ENCODE measurements at places on chromosomes 5 and 9.

DNA sequence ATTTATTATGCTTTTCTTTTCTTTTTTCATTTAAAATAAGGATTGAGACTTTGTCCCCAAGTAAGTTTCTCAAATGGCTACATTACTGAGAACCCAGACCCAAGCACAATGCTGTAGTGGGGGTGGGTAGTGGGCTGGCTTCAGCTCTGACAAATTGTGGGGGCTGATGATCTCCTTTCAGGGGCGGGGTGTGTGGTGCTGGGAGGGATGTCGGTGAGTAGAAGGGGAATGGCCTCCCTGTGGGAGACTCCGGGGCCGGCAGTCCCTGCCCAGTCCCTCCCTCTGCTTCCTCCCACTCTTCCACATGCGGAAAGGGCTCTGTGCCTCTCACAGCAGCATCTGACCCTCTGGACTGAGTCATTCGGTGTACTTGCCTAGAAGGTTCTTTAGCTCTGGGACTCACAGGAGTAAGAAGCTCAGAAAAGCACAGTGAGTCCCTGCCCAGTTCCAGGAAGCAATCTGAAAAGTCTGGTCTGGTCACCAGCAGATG lies 14.3 kb downstream of the CD180 start:
- DNase-seq = no peak

DNA sequence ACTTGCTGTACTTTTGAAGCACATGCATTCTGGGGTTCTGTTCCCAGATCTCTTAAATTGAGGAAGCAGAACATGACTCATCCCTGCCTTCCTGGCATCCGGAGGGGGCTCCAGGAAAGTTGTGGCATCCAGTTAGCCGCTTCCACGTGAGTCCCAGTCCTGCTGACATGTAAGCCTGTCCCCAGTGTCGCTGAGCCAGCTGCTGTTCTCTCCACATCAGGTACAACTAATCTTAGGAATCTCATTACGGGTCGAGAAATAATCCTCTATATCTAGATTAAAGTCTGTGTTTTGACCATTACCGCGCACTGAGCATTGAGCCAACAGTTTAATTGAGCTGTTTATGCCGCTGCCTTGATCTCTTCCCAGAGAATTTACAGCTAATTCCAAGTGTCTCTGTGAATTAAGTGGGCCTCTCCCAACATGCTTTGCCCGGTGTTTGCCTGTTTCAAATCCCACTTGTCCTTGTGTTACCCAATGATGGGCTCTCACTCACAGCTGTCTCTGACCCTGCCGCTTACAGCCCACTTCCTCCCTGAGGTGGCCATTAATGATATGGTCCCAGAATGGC lies 10.5 kb upstream of the SHB start:
- peak; percentile 88 for DNase-seq

GRCh38 chr5:35237580-35238376 lies 7.5 kb upstream of the PRLR start:
- no peak for DNase-seq

GRCh38 chr5:41763081-41763480 lies 107.1 kb downstream of the OXCT1 start:
- no peak for DNase-seq

- DNase-seq = no peak
Measured at GRCh38 chr9:130377612-130378011, 67.1 kb upstream of the ASS1 start.

DNA sequence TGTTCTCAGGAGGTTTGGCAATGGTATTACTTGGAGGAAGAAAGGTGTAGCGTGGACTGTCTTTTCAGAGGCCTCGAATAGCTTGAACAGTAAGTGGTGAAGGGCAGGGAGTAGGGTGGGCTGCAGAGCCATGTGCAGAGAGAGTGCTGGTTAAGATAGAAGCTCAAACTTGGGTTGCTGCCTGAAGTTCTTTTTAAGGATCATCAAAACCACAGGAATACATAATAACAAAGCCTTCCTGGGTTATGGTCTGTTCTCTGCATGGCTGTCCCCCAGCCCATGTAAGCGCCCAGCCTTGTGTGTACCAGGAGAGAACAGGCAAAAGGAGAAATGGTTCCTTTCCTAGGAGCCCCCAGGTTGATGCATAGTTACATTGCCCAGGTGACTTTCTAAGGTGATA lies 43.9 kb downstream of the RCL1 start:
- DNase-seq = no peak

Measured in NCI-H524 treated with DMSO at 0.1 percent for 48 hours (cell line).